ENCODE measurements at places on chromosomes 4 and X. TPM values are rescaled to one million over a fixed set of nuclear protein-coding genes. Genes with fewer than 3 reads are reported as not detected.

GPR50 gene
- not detected for total RNA-seq

ZNF711 gene
- total RNA-seq = 2.3 TPM

LINC00632 gene
- total RNA-seq = not detected

ATOH1 gene
- total RNA-seq = not detected

- H3K4me1 ChIP-seq = no peaks in the 10 kb centered on the region
- H3K4me3 ChIP-seq = no peak overlapping the region
- H3K27me3 ChIP-seq = no peaks in the 10 kb centered on the region
- no peak for DNase-seq
Measured at GRCh38 chr4:177204126-177204525, 105.5 kb upstream of the NEIL3 start.

- no peak for DNase-seq
- no peaks in the 10 kb centered on the region for H3K27me3 ChIP-seq
- H3K4me3 ChIP-seq = no peak overlapping the region
- H3K36me3 ChIP-seq = peaks cover 44% of the 10 kb centered on the region
- no peak overlapping the region for H3K27ac ChIP-seq
Measured at GRCh38 chr4:42453612-42454011, 56.3 kb downstream of the SHISA3 start.

DNA sequence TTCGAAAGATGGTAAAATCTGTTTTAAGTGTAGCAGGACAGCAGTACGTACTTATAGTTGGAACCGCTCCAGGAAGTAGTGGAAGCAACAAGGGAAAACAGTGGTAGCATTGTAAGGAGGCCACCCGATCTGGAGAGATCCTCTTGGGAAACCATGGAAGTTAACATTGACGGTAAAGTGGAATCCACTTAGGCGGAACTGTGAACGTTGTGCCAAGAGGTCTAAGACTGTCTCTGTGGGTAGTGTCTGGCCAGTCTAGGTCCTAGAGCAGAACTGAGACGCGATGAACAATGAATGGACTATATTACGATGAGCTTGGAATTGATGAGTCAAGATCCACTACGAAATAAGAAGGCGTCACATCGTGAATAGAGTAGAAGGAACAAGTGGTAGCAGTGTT is 124.0 kb downstream of the TENM3 start:
- H3K36me3 ChIP-seq = no peaks in the 10 kb centered on the region
- H3K27ac ChIP-seq = no peak overlapping the region
- no peak overlapping the region for H3K4me3 ChIP-seq
- no peak for DNase-seq
- H3K4me1 ChIP-seq = no peaks in the 10 kb centered on the region

- H3K4me1 ChIP-seq = peaks cover 18% of the 10 kb centered on the region
- DNase-seq = no peak
- no peaks in the 10 kb centered on the region for H3K27me3 ChIP-seq
Measured at GRCh38 chr4:109472343-109472761, 38.7 kb downstream of the SEC24B start.

GRCh38 chrX:69493193-69493592 is 10.9 kb upstream of the NALF2 start:
- no peaks in the 10 kb centered on the region for H3K36me3 ChIP-seq
- H3K4me3 ChIP-seq = no peak overlapping the region
- no peak overlapping the region for H3K27ac ChIP-seq
- DNase-seq = peak; percentile 12

GRCh38 chr4:48011722-48012121 is 4.8 kb downstream of the CNGA1 start:
- DNase-seq = no peak
- H3K4me3 ChIP-seq = no peak overlapping the region
- H3K36me3 ChIP-seq = peaks cover 5% of the 10 kb centered on the region
- peaks cover 3% of the 10 kb centered on the region for H3K4me1 ChIP-seq

DNA sequence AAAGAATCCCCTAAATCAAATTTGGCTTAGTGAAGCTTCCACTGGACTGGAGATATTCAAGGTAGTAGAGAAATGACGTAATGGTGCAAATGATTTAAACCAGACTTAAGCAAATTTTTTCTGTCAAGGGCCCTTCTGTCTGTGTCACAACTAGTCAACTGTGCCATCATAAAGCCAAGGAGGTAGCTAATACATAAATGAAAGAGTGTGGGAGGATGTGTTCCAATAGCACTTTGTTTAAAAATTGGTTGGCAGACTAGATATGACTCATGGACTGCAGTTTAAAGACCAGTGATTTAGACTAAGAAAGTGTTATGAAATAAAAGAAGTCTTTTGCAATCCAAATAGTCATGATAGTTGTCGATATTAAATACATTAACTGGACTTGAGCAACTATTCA is 24.3 kb upstream of the TEX13C start:
- no peak overlapping the region for H3K27ac ChIP-seq
- no peaks in the 10 kb centered on the region for H3K27me3 ChIP-seq
- DNase-seq = no peak

GRCh38 chr4:121800638-121800960 is 524 bp upstream of the EXOSC9 start:
- H3K27ac ChIP-seq = peak overlapping the region; percentile 99
- DNase-seq = no peak
- peak overlapping the region; percentile 95 for H3K4me3 ChIP-seq
- peaks cover 9% of the 10 kb centered on the region for H3K36me3 ChIP-seq
- no peaks in the 10 kb centered on the region for H3K27me3 ChIP-seq

DNA sequence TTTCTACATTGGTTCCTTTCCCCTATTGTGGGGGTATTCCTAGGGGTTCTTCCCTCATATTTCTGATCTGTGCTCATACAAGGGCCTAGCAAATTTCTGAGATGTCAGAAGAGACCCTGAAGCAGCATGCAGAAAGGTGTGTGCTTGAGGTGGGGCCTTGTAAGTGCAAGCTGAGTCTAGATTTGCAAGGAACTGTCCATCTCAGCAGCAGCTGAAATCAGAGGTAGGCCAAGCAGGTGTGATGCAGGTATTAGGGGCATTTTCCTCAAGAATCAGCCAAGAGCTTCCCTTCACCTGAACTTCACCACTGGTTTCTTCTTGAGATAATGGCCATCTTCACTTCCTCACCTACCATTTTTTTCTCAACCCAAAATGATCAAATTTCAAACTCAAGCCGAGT is 45.1 kb downstream of the ASB9 start:
- no peak for DNase-seq
- H3K4me1 ChIP-seq = no peaks in the 10 kb centered on the region
- H3K4me3 ChIP-seq = no peak overlapping the region

- DNase-seq = no peak
- no peak overlapping the region for H3K27ac ChIP-seq
- no peaks in the 10 kb centered on the region for H3K27me3 ChIP-seq
- H3K4me3 ChIP-seq = no peak overlapping the region
- H3K36me3 ChIP-seq = no peaks in the 10 kb centered on the region
Measured at GRCh38 chrX:133434197-133434820, 19.0 kb upstream of the GPC4 start.

GRCh38 chr4:99090481-99091215 is 2.1 kb upstream of the ADH5 start:
- peak overlapping the region; percentile 61 for H3K27ac ChIP-seq
- H3K4me3 ChIP-seq = no peak overlapping the region
- H3K36me3 ChIP-seq = peaks cover 9% of the 10 kb centered on the region
- no peak for DNase-seq

- H3K27ac ChIP-seq = no peak overlapping the region
- no peaks in the 10 kb centered on the region for H3K36me3 ChIP-seq
- DNase-seq = no peak
Measured at GRCh38 chr4:167897116-167897515, 195.2 kb upstream of the ANXA10 start.

DNA sequence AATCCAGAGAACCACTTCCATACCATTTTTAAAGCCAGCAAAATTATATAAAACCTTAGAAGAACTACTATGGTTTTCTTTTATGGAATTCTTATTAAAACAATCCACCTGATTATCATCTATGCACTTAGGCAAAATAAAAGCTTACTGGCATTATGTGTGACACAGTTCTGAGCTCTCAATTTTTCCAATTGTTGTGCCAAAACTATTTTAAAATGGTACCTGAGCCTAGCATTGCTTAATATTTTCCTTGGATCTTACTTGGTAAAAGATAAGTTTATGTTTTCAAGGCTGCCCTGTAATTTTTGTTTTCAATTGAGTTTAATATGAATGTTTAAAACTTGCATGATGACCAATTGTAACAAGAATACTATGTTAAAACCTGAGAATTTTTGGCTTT is 201.3 kb downstream of the MAD2L1 start:
- no peak overlapping the region for H3K4me3 ChIP-seq
- no peak overlapping the region for H3K27ac ChIP-seq
- DNase-seq = no peak
- H3K27me3 ChIP-seq = no peaks in the 10 kb centered on the region
- H3K4me1 ChIP-seq = no peaks in the 10 kb centered on the region

- H3K4me3 ChIP-seq = no peak overlapping the region
- no peak for DNase-seq
- no peaks in the 10 kb centered on the region for H3K36me3 ChIP-seq
- H3K27me3 ChIP-seq = peaks cover 4% of the 10 kb centered on the region
- H3K4me1 ChIP-seq = no peaks in the 10 kb centered on the region
- no peak overlapping the region for H3K27ac ChIP-seq
Measured at GRCh38 chr4:124710911-124711310, 1.6 kb downstream of the ANKRD50 start.

DNA sequence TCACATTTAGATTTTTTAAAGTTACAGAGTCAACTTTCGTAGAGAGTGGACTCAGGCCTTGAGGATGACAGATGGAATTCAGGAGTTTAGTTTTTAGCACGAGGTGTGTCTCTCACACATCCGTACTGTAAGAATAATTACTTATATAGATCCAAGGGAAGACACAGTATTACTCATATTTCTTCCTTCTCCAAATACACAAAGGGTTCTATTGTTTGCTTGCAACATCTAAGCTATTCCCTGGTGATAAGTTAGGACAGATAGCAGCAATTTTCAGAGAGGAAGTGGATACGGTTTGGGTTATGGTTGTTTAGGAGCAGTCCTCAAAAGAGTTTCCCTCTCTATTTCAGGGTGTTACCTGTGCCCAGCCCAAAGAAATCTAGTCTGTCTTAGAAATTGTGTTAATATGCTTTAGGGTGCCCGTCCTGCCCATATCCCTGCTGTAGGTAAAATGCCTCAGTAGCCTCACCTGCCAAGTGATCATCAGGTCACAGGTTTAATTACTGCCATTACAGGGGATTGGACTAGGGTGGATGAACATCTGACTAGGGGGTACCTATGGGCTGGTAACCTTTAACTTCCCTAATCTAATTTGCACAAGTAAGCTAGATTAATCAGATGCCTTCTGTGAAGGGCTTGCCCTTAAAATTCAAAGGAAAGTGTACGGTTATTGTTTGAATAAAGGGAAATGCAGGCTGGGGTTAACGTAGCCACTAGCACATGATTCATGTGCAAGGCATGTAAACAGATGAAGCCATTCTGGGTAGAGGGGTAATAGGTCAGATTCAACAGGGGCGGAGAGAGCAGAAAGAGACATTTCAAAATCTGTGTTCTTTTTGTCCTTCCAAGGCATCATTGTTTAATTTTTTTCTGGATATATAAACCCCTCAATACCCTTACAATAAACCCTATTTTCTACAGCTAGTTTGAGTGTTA is 8.7 kb upstream of the PPP3CA start:
- H3K36me3 ChIP-seq = no peaks in the 10 kb centered on the region
- H3K4me3 ChIP-seq = no peak overlapping the region
- H3K27ac ChIP-seq = no peak overlapping the region
- DNase-seq = no peak
- peaks cover 11% of the 10 kb centered on the region for H3K27me3 ChIP-seq

- H3K36me3 ChIP-seq = no peaks in the 10 kb centered on the region
- H3K4me1 ChIP-seq = no peaks in the 10 kb centered on the region
- H3K27ac ChIP-seq = no peak overlapping the region
- H3K4me3 ChIP-seq = no peak overlapping the region
- DNase-seq = no peak
- H3K27me3 ChIP-seq = peaks cover 7% of the 10 kb centered on the region
Measured at GRCh38 chr4:17260166-17260907, 251.6 kb downstream of the QDPR start.

- H3K4me1 ChIP-seq = peaks cover 47% of the 10 kb centered on the region
- peak overlapping the region; percentile 21 for H3K27ac ChIP-seq
- H3K27me3 ChIP-seq = no peaks in the 10 kb centered on the region
- H3K4me3 ChIP-seq = no peak overlapping the region
- no peak for DNase-seq
Measured at GRCh38 chr4:11469650-11470437, 41.1 kb upstream of the HS3ST1 start.

DNA sequence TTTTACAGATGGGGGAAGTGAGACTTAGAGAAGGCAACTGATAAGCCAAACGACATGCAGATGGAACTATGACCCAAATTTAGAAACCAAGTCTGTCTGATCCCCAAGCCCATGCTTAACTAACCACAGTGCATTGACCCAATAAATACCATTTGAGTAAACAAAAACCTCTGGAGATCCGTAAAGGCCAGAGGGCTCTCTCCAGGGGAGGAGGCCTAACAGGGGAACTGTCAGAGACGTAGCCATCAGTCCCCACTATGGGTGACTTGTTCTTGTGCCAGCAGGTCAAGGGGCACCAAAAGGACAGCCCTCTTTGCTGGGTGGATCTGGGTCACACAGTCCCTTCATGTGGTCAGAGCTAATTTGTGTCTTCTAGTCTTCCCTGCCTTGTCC is 420.2 kb downstream of the BCOR start:
- H3K27ac ChIP-seq = no peak overlapping the region
- DNase-seq = no peak
- H3K4me3 ChIP-seq = no peak overlapping the region
- H3K36me3 ChIP-seq = peaks cover under 1% of the 10 kb centered on the region

- peaks cover 8% of the 10 kb centered on the region for H3K4me1 ChIP-seq
- DNase-seq = no peak
- no peak overlapping the region for H3K4me3 ChIP-seq
- no peaks in the 10 kb centered on the region for H3K27me3 ChIP-seq
- no peaks in the 10 kb centered on the region for H3K36me3 ChIP-seq
Measured at GRCh38 chr4:16229604-16230003, 3.3 kb upstream of the TAPT1 start.

- no peak overlapping the region for H3K4me3 ChIP-seq
- no peak overlapping the region for H3K27ac ChIP-seq
- no peaks in the 10 kb centered on the region for H3K27me3 ChIP-seq
- no peaks in the 10 kb centered on the region for H3K4me1 ChIP-seq
- DNase-seq = no peak
Measured at GRCh38 chrX:119194621-119195020, 41.5 kb upstream of the PGRMC1 start.

- no peak overlapping the region for H3K27ac ChIP-seq
- no peak overlapping the region for H3K4me3 ChIP-seq
- H3K36me3 ChIP-seq = no peaks in the 10 kb centered on the region
- no peaks in the 10 kb centered on the region for H3K4me1 ChIP-seq
Measured at GRCh38 chrX:47179221-47179927, 14.3 kb upstream of the UBA1 start.

DNA sequence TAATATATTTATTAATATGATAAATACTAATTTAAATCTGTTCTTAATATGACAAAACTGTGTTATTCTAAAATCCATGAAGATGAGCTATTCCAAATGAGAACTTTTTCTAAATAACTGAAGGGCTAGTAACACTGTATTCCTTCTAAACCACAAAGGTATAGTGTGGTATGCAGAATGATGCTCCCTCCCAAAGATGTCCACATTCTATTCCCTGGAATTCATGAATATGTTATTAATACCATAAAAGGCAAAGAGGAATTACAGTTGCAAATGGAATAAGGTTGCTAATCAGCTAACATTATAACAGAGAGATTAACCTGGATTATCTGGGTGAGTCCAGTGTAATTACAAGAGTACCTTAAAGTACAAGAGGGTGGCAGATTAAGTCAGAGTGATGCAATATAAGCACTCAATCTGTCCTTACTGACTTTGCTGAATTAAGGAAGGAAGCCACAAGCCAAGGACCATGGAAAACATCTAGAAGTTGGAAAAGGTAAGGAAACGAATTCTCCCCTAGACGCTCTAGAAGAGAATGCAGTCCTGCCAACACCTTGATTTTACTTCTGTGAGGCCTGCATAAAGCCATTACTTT is 20.7 kb upstream of the MAB21L2 start:
- peaks cover 42% of the 10 kb centered on the region for H3K36me3 ChIP-seq
- no peak overlapping the region for H3K4me3 ChIP-seq
- H3K27me3 ChIP-seq = no peaks in the 10 kb centered on the region
- no peak overlapping the region for H3K27ac ChIP-seq
- DNase-seq = no peak

All from naive thymus-derived CD8-positive, alpha-beta T cell (primary cell).